Lower lobe of right lung (tissue), 2 donors: ENCODE measurements at places on chromosomes 16 and 17. TPM values are rescaled to one million over a fixed set of nuclear protein-coding genes. Genes with fewer than 3 reads are reported as not detected.
A peak's percentile ranks its signal among the peaks of the same experiment; 100 is the strongest.

Gene CTRB1
- not detected for total RNA-seq

Gene GPR142
- not detected for total RNA-seq

Gene ABCC3
- total RNA-seq, result 41.7 TPM

- no peaks in the 10 kb centered on the region for H3K36me3 ChIP-seq
- no peak overlapping the region for H3K27ac ChIP-seq
- H3K4me1 ChIP-seq, result peaks cover 51% of the 10 kb centered on the region
- no peaks in the 10 kb centered on the region for H3K27me3 ChIP-seq
Observed at GRCh38 chr17:64402469-64402868, 11.8 kb upstream of the PECAM1 start.

DNA sequence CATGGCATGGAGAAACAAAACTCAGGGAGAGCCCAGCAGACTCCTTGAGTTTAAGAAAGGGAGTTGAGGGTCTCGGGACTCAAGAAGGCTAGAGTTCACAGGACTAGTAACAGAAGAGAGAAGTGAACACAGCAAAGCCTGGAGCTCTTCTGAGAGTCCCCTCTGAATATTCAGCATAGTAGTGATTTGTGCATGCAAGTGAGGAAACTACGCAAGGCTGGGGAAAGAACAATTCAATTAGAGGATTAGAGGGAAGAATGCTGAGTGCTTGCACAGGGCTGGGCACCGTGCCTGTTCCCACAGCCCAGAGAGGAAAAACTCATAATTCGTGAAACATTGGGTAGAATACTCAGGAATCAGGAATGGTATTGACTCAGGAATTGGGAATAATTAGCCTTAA lies 540.0 kb upstream of the SALL1 start:
- H3K27ac ChIP-seq, result no peak overlapping the region
- no peak for DNase-seq

- no peaks in the 10 kb centered on the region for H3K27me3 ChIP-seq
- H3K4me1 ChIP-seq, result no peaks in the 10 kb centered on the region
- peaks cover 8% of the 10 kb centered on the region for H3K36me3 ChIP-seq
- no peak overlapping the region for H3K4me3 ChIP-seq
Observed at GRCh38 chr16:47308601-47309000, 152.3 kb downstream of the ITFG1 start.

GRCh38 chr17:65418622-65419021 lies 142.8 kb downstream of the AXIN2 start:
- H3K27ac ChIP-seq, result no peak overlapping the region
- H3K36me3 ChIP-seq, result no peaks in the 10 kb centered on the region
- H3K4me3 ChIP-seq, result no peak overlapping the region
- no peaks in the 10 kb centered on the region for H3K4me1 ChIP-seq

Gene TMEM132E
- total RNA-seq, result 0.53 TPM

GRCh38 chr16:25065899-25066298 lies 45.6 kb upstream of the LCMT1 start:
- H3K4me1 ChIP-seq, result peaks cover 5% of the 10 kb centered on the region
- H3K27me3 ChIP-seq, result no peaks in the 10 kb centered on the region
- H3K36me3 ChIP-seq, result no peaks in the 10 kb centered on the region
- peak overlapping the region; percentile 94 for H3K27ac ChIP-seq
- DNase-seq, result no peak

GRCh38 chr17:21034340-21035235 lies 8.2 kb downstream of the USP22 start:
- no peaks in the 10 kb centered on the region for H3K27me3 ChIP-seq
- H3K4me1 ChIP-seq, result peaks cover 97% of the 10 kb centered on the region
- H3K4me3 ChIP-seq, result peak overlapping the region; percentile 13
- H3K27ac ChIP-seq, result no peak overlapping the region
- peaks cover 10% of the 10 kb centered on the region for H3K36me3 ChIP-seq
